ENCODE measurements at places on chromosomes 16 and 17.

- no peak for DNase-seq
Observed at GRCh38 chr16:28863929-28864793, 518 bp downstream of the SH2B1 start.

DNA sequence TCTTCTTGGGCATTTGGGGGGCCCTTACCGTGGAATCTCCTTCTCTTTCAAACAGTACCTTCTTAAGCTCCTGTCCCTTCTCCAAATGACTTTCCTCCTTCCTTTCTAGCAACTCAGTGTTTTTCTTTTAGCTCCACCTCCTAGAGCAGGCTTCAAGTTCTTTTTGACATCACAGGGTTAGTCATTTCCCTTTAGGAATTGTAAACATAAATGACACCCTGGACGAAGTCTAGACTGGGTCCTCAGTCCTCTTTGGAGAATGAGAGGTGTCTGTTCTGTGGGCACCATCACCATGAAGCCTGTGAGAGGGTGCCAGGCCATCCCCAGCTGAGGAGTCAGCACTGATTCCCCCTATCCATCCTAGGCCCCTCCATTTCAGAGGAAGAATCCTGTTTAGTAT lies 94.7 kb downstream of the SALL1 start:
- no peak for DNase-seq

DNA sequence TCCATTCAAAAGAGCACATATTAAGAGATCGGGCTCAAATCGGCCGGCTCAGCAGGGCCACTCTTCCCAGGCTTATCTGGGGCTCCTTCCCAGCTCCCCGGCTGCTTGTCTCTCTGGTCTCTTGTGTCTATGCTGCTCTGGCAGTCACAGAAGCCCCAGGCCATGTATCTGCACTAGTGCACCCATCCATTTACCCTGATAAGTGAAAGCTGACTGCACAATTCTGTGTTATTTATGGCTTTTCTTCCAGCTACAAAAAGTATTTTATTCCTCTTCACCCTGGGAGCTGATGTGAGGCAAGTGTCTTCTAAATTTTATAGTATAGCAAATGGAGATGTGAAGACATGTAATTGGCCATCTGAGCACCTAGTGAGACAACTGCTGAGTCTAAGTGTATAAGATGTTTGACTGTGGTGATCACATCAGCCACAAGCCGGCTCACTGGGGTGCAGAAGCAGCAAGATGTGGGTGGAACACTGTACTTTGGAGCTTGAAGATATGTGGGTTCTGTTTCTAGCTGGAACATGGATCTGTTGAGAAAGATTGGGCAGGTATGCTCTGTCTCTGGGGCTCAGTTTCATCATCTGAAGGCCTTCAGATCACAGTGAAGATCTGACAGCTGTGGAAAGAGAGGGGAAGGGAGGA lies 78.1 kb upstream of the MPHOSPH6 start:
- DNase-seq, result no peak

GRCh38 chr17:74713171-74713755 lies 540 bp upstream of the CD300LF start:
- DNase-seq, result no peak

DNA sequence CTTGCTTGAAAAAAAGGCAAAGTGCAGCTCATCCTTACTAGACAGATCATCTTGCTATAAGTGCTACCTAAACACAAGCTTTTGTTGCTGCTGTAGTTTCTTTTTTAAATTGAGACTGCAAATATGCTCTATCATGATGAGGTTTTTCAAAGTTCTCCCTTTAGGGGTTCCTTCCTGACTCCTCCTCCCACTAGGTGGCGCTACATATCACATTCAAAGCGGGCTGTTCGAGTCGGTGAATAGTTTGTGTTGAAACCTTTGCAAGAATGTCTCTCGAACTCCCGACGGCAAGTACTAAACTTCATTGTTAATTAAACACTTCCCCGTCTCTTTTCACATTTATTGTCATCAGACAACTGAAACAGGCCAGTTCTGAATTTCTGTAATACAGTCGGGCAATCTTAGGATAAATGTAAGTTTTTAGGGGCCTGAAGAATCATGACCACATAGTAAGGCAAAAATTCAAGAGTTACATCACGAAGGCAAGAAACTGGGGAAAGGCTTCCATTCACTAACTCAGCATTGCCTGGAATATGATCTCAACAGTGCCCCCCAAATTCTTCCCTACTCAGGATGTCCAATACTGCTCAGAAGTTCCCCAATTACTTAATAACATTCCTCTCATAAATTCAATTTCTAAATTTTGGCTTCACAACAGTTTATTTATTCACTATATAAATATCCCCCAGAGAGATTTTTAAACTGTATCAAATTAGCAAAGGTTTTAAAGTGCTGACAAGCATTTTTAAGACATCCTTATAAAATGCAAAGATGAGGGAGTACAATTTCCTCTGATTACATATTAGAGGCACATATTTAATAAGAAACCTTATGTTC lies 6.7 kb downstream of the HS3ST3A1 start:
- peak; percentile 61 for DNase-seq

GRCh38 chr17:41326173-41327145 lies 10.9 kb upstream of the KRTAP17-1 start:
- no peak for DNase-seq

GRCh38 chr17:19304209-19304608 lies 58.3 kb downstream of the B9D1 start:
- DNase-seq, result no peak

- DNase-seq, result no peak
Observed at GRCh38 chr17:40112718-40113109, 9.1 kb upstream of the MSL1 start.

- DNase-seq, result no peak
Observed at GRCh38 chr16:77912617-77913016, 109.7 kb upstream of the CLEC3A start.

DNA sequence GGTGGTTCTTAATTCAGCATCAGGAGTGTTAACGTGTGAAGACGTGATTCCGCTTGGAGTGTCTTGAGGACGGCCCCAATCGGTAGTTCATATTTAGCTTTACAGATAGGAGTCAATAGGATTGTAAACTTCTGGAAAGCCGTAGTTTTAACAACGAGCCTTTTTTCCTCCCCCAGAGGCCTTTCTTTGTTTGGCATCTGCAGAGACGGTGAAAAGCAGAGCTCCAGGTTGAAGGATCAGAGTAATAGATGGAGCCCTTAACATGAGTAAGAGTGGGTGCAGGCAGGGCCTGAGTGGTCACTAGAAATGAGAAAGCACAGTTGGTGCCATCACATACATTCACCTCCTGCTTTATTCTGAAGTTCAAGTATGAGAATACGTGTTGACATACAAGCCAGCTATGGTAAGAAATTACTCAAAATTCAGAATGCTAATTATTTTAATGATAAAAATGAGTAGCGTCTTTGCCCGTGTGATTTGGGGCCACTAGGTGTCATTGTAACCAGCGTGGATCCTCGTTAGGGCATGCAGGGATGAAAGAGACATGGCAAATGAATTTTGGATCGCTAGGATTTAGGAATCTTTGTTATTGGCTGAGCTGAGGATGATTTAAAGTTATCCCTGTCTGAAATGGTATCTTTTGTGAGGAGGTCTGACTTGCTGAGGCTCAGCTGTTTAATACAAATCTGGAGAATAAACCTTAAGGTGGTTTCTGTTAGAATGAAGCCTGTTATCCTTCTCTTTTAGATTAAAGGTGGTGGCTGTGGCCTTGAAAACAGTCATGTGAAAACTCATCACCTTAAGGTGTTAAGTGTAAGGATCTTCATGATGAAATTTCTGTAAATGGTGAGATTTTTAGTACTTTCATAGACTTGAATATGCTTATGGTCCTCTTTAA lies 18.6 kb downstream of the PRCD start:
- no peak for DNase-seq

DNA sequence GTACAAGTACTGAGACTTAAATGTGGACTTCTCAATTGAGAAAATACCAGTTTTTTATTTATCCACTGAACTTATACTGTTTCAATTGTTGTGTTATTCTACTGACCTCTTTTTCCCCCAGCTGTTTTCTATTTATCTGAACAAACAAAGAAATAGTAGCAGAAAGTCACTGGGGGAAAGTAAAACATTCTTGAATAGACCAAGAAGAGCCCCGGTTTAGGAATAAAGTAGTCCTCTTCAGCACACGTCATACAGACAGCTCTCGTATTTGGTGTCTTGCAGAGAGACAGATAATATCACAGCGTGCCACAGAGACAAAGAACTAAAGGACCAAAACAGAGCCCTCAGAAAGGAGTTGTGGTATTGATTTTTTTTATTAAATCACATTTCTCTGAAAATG lies 1159.1 kb upstream of the CDH8 start:
- no peak for DNase-seq

- DNase-seq, result no peak
Observed at GRCh38 chr17:45092911-45093430, 31.9 kb downstream of the NMT1 start.

GRCh38 chr16:85582229-85582991 lies 30.7 kb upstream of the GSE1 start:
- DNase-seq, result no peak

DNA sequence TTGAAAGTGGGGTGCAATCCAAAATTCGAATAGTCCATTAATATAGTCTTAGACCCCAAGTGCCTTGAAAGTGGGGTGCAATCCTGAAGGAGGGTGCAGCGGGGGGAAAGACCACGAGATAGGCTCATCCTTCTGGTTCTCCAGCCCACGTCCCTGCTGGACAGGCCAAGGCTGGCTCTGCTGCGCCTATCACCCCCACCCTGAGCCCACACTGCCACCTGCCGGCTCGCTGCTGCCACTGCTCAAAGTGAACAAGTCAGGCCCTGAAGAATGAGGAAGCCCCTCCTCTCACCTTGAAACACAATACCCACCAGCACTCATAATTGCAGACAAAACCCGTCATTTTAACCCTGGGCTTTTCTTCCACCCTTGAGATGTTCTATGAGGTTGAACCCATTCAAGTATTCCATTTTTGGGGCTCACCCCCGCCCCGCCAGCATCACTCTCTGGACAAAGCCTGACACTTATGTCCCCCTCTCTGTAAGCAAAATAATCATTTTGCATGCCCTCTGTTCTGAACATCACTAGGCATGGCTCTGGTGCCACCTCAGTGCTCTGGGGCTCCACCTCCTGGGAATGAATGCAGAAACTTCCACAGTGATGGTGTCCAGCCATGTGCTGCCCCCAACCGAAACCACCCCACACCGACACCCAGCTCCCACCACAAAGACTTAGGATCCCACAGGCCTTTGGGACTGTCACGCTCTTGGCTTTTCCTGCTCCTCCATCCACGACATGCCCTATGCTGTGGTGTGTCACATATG lies 56.8 kb downstream of the BEAN1 start:
- DNase-seq, result peak; percentile 38

DNA sequence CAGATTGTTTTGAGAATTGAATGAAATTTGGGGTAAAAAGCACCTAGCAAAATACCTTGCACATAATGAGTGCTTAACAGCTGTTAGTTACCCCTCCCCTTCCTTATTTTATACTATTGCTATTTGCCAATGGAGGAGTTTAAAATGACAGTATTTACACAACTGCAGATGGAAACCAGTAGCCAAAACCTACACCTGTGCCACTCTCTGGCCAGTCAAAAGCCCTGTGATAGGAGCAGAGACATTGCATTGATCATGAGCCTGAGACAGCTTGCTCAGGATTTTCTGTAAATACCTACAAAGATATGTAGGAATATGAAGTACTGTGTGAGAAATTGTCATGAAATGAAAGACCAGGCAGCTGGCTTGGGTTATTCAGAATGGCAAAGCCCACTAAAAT lies 115.3 kb upstream of the HLF start:
- DNase-seq, result no peak

- no peak for DNase-seq
Observed at GRCh38 chr16:87421003-87421912, 29.1 kb downstream of the MAP1LC3B start.

DNA sequence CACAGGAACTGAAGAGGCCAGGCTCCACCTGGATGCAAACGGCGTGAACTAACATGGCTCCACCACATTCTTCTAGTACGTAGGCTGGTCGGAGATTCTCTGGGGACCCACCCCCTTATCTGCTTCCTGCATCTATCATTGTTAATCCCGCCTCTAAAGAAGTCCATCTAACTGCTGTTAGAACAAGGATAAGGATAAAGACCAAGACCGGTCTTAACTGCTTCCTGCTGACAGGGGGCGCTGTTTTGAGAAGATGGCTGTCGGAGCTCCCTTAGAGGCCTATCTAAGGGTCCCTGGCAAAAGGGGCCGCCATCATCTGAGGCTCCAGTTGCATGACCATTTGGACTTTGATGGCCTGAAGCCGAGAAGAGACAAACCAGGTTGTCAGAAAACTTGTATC lies 25.8 kb upstream of the TNFSF12 start:
- DNase-seq, result peak; percentile 18

DNA sequence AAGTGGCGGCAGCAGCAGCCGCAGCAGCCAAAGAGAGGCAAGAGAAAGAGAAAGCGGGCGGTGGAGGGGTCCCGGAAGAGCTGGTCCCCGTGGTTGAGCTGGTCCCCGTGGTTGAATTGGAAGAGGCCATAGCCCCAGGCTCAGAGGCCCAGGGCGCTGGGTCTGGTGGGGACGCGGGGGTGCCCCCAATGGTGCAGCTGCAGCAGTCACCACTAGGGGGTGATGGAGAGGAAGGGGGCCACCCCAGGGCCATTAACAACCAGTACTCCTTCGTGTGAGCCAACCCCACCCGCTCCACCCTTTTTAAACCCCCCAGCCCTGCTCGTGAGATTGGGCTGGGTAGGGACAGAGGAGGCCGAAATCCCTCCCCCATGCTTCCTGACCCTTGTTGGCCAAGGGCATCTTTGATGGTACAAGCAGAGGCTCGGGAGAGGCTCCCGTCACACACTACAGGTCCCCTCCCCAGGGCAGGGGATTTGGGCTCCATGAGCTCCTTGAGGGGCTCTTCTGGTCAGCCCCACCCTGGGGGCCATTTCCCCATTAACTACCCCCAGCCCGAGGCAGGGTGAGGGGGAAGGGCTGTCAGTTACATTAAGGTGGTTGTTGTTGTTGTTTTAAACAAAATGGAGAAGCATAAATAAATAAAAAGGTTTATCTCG lies 4.6 kb upstream of the ATP2A1 start:
- DNase-seq, result peak; percentile 11

- DNase-seq, result no peak
Observed at GRCh38 chr16:56999409-57000270, 10.3 kb downstream of the NLRC5 start.

- no peak for DNase-seq
Observed at GRCh38 chr17:9937241-9937761, 32.2 kb upstream of the RCVRN start.

DNA sequence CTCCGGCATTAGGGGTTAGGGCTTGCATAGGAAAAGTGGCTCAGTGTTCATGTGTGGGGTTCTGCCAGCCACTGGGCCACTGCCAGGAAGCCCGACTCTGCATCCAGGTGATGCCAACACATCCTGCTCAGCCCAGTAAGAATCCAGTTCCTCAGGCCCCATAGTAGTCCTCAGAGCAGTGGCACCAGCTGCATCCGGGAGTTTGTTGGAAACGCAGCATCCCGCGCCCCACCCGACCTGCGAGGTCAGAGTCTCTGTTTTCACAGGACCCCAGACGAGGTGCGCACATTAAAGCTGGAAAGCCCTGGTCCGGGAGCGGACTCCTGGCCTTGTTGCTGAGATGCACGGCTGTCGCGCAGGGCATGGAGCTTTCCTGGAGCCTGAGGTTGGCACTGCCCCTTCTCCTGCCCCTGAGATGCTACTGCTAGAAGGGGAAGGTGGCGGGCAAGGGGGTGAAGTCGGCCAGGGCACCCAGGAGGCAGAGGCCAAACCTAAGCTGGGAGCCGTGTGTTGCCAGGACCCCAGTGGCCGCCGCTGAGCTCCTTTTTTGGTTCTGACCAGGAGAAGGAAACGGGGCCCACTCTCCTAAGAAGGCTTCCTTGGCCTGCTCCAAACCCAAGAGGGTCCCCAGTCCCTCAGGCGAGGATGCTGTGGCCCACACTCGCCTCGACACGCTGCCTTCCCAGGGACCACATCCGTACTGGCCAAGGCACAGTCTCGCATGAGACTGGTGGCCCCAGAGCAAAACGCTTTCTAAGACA lies 44.4 kb downstream of the NOS2 start:
- no peak for DNase-seq

GRCh38 chr16:80519189-80519588 lies 21.6 kb upstream of the DYNLRB2 start:
- DNase-seq, result no peak

Measured in activated CD4-positive, CD25-positive, alpha-beta regulatory T cell (primary cell).